Upper lobe of right lung (tissue), 1 donor: ENCODE measurements at places on chromosomes 4 and X.

GRCh38 chr4:144647590-144647989 is 1.6 kb downstream of the HHIP start:
- DNase-seq = no peak

- DNase-seq = no peak
These were observed 1788.0 kb upstream of the TENM3 start for GRCh38 chr4:180455226-180455625.

DNA sequence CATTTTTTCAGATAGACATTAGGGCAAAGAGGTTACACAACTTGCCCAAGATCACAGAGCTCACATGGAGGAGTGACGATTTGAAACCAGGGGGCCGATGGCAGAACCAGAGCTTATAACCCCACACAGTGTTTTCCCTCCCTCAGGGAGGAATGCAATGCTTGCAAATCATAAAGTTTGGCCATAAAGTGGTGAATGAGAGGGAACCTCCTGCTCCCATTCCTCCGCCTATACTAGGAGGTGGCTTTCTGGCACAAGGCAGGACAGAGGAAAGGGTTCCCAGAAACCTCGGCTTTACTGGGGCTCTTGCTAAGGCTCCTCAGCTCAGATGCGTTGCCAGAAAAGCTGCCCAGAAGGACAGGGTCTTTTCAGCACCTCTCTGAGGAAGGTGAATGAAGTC is 19.3 kb downstream of the TMEM154 start:
- DNase-seq = no peak

- DNase-seq = no peak
These were observed 119.3 kb downstream of the ZNF827 start for GRCh38 chr4:145819101-145819852.

DNA sequence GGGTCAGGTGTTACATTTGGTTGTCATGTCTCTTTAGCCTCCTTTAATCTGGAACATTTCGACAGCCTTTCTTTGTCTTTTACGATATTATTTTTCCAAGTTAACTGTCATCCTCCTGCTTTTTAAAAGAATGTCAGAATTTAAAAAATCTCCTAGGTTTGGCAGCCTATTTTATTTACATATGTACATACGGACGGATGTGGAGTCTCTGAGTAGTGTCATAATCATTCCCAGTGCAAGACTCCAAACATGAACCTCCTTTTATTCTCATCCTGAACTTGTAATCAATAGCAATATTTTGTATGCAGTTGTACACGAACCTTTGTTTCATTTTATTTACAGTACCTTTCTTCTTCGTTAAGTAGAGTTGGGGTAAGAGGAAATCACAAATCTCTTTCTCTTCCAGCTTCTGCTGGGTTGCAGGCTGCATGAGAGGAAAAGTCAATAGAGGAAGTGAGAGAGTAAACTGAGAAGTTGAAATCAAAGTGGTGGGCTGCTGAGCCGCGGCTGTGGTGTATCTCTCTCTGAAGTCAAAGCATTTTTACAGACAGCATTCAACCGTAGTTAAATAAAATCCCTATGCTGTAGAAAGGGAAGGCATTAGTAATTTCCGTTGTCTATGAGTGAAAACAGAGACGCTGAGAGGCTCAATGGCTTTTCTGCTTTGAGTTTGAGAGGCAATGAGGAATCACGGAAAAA is 53.9 kb upstream of the RPS6KA3 start:
- DNase-seq = no peak

GRCh38 chrX:13661735-13662288 is 8.9 kb downstream of the TCEANC start:
- no peak for DNase-seq

DNA sequence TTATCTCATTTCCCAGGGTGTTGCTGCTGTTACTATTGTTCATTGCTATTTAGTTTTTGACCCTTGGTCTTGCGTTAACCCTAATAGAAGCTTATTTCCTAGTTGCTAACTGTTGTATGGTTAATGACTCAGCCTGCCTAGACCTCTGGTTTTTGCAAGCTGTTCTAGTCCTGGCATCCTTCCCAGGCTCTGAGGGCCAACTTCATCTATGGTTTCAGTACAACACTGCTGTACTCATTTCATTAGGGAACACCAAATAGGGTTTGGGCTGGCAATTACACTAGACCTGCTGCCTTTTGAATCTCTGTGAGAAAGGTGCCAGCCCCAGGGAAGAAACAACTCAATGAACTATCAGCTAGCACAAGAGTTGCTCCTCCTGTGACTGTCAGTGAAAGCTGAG is 59.6 kb downstream of the DCX start:
- no peak for DNase-seq

GRCh38 chrX:16082470-16083085 is 40.8 kb upstream of the GRPR start:
- DNase-seq = no peak

GRCh38 chr4:56976837-56977320 is 527 bp downstream of the NOA1 start:
- DNase-seq = peak; percentile 89

GRCh38 chr4:73856518-73856917 is 3.4 kb downstream of the PF4V1 start:
- no peak for DNase-seq

DNA sequence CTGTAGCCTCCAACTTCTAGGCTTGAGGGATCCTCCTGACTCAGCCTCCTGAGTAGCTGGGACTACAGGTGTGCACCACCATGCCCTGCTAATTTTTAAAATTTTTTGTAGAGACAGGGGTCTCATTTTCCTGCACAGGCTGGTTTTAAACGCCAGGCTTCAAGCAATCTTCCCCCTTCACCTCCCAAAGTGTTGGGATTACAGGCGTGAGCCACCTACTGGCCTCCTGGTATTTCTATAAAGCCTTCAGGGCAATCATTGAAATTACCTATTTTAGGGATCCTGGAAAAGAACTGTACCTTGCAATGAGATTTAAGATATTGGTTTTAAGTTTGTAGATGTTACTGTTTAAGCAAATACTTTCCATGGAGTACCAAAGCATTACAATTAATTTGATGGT is 13.5 kb upstream of the PLS3 start:
- DNase-seq = no peak

DNA sequence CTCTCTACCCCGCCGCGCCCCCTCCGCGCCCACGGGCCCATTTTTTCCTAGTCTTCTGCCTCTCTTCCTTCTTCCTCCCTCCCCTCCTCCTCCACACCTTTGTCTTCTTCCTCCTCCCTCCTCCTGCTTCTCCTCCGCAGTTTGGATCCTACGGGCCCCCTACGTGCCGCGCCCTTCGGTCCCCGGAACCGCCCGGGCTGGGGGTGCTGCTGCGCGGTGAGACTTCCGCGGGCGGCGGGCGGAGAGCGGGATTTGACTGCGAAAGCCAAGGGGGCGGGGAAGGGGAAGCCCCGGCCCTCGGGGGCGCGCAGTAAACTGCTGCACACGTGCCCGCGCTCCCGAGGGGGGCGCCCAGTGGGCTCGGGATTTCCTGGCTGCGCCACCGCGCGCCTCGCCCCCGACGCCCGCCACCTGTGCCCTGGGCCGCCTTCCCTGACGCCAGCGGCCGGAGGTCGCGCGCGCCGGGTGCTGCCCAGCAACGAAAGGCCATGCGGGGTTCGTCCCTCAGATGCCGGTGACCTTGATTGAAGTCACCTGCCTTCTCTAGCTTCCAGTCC is 3.3 kb upstream of the NKX3-2 start:
- DNase-seq = no peak

- DNase-seq = no peak
These were observed 4.6 kb upstream of the CCDC120 start for GRCh38 chrX:49054073-49054762.

DNA sequence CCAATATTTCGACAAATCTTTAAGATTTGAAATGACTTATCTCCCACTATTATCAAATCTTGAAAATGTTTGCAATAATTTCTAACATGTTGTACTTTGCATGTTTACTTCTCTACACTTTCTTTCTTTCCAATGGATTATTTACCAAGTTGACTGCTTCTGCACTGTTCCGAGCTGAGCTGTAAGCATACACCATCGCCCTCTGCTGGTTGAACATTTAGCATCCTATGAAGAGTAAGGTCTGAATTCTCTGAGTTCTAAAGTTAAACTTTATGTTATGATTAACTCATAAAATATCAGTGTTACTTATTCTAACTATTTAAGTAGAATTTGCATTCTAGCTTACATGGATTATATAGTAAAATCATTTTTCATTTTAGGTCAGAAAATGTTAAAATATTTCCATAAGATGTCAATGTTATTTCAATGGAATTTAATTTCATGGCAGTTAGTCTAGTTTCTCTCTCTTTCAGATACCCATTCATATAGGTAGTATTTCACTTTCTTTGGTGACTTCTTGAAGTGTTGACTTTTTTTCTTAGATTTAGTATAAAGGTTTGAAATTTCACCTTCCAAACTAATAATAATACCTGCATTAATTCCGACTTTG is 137.4 kb downstream of the DKK2 start:
- DNase-seq = no peak

- no peak for DNase-seq
These were observed 144.4 kb downstream of the GLUD2 start for GRCh38 chrX:121191779-121192178.

- no peak for DNase-seq
These were observed 81.8 kb upstream of the MAGEA4 start for GRCh38 chrX:151830911-151831310.

GRCh38 chr4:181517491-181517890 is 725.7 kb upstream of the TENM3 start:
- no peak for DNase-seq

DNA sequence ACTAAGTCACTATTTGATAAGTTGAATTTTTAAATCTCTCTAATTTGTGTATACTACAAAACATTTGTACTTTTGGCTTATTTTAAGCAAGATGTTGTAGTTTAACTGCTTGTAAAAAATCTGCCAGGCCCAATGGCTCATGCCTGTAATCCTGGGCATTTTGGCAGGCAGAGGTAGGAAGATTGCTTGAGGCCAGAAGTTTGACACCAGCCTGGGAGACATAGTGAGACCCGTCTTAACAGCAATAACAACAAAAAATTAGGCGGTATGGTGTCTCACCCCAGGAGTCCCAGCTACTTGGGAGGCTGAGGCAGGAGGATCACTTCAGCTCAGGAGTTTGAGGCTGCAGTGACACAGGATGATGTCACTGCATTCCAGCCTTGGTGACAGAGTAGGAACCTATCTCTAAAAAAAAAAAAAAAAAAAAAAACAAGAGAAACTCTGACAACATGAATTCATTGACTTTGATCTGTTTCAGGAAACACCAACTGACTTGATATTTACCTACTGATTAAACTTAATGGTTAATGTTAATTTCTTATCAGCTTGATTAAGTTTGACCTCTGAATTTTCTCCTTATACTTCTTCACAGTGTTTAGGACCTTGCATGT is 8.9 kb downstream of the FHIP1A start:
- DNase-seq = no peak

DNA sequence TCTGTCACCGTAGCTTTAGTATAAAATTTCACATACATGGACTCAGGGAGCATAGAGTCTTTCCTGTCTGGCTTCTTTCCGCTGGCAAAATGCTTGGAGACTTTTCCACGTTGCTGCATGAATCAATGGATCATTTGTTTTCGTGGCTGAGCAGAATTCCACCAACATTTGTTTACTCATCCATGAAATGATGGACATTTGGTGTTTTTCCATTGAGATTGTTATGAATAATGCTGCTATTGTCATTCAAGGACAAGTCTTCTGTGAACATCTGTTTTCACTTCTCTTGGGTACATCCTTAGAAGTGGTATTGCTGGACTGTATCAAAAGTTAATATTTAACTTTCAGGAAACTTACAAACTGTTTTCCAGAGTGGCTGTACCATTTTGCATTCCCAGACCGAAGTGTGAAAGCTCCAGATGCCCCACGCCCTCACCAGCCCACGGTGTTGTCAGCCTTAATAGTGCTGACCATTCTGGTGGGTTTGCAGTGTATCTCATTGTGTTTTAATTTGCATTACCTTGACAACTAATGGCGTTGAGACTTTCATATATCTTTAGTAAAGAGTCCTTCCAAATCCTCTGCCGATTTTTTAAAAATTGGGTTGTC is 5.8 kb upstream of the TMEM271 start:
- no peak for DNase-seq

- DNase-seq = no peak
These were observed 18.4 kb upstream of the CTSO start for GRCh38 chr4:155972098-155972497.

DNA sequence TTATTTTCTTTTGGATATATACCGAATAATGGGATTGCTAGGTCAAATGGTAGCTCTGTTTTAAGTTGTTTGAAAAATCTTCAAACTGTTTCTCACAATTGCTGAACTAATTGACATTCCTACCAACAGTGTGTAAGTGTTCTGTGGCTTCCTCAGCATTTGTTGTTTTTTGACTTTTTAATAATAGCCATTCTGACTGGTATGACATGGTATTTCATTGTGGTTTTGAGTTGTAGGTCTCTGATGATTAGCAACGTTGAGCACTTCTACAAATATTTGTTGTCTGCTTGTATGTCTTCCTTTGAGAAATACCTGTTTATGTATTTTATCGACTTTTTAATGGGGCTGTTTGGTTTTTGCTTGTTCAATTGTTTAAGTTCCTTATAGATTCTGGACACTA is 680.1 kb upstream of the GRIA3 start:
- no peak for DNase-seq

DNA sequence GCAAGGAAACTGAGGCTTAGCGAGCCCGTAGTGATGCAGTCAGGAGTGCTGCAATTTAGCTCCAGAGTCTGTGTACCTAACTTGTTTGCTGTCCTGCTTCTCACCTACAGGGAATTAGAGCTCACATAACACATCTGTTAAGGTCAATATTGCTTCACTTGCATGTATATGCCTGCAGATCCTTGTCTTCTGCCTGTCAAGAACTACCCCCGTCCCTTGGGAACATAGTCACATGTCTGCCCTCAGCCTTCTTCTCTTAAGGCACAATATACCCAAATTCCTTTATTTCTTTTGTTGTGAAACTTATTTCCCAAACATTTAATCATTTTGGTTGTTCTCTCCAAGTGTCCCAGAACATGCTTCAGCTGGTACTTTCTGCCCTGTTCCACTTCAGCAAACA is 103.3 kb upstream of the LEF1 start:
- no peak for DNase-seq

DNA sequence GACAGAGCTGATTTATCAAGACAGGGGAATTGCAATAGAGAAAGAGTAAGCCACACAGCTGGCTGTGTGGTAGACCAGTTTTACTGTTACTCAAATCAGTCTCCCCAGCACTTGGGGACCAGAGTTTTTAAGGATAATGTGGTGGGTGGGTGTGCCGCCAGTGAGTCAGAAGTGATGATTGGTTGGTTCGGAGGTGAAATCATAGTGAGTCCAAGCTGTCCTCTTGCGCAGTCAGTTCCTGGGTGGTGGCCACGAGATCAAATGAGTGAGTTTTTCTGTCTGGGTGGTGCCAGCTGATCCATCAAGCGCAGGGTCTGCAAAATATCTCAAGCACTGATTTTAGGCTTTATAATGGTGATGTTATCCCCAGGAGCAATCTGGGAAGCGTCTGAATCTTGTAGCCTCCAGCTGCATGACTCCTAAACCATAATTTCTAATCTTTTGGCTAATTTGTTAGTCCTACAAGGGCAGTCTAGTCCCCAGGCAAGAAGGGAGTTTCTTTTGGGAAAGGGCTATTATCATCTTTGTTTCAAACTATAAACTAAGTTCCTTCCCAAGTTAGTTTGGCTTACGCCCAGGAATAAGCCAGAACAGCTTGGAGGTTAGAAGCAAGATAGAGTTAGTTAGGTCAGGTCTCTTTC is 44.0 kb upstream of the PPP1R2C start:
- no peak for DNase-seq
